ENCODE measurements at places on chromosomes 6 and 20.

- DNase-seq, result no peak
Observed at GRCh38 chr20:10747019-10747418, 73.2 kb upstream of the JAG1 start.

DNA sequence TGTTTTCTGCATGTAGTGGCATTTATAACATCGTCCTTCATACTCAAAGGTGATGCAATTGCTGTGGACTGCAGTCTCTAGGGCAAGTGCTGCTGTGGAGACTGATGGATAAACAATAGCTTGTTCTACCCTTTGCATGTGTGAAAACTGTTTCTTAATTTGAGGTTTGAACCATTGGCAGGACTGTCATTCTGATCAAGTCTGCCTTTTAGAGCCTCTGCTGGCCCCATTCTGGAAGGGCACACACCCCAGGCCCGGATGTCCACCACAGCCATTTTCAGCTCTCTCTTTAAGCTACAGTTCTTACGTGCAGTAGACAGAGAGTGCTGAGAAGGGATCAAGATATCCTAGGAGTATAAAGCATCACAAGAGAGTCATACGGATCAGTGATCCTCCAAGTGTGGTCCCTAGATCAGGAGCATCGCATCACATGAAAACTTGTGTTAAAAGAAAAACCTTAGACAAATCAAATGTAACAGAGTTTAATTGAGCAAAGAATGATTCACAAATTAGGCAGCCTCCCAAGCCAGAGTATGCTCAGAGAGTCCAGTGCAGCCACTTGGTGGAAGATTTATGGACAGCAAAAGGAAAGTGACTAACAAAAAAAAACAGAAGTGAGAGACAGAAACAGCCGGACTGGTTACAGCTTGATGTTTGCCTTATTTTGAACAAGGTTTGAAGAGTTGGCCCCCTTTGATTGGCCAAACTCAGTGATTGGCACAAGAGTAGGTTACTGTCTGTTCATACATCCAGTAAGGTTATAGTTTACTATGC, 52.0 kb downstream of the FRK start:
- peak; percentile 86 for DNase-seq

DNA sequence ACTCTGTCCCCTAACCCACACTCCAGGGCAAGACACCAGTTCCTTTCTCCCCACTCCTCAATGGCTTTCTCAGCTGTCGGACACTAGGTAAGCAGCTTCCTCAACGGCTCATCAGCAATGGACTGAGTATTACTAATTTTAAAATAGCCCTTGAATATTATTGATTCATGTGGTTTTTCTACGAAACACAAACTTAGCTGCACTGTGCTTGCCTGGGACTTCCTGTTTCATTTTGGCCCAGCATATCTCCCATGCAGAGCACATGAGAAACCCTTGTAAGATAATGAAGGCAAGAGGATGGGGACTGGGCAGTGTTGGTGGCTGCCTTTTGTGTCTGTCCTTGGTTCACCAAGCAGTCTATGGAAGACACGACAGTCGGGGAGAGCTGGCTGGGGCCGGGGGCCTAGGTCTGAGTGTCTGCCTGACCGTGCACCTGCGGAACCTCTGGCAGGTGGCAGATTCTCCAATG, 48.9 kb downstream of the RNASET2 start:
- no peak for DNase-seq

DNA sequence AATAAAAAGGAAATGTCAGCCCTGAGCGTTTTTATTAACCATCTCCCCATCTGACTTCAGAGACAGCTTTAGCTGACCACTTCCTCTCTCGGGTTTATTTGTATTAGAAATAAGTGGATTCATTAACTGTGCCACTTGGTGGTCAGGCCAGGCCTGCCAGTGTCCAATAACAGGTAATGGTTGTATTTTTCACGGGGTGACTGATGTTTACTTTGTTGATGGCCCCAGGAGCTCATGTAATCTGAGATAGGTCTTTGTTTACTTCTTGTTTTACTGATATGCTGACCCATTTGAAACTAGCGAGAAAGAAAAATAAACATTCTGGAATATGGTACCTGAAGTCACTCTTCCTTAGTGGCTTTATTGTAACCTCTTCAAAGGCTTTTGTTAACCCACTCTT, 504.3 kb upstream of the SLC35B3 start:
- no peak for DNase-seq

GRCh38 chr6:107811591-107812218, 12.4 kb downstream of the SCML4 start:
- peak; percentile 27 for DNase-seq

Measured in fibroblast of skin of right biceps (primary cell).